Placental pericyte (primary cell): ENCODE measurements at places on chromosomes 7 and 10. TPM values are rescaled to one million over a fixed set of nuclear protein-coding genes. Genes with fewer than 3 reads are reported as not detected.

Gene CUZD1
- total RNA-seq: 0.22 and 0.57 TPM in 2 replicates

Gene AQP1
- 2.6 and 3.9 TPM in 2 replicates for total RNA-seq

Gene LRMDA
- total RNA-seq: 0.22 and 0.57 TPM in 2 replicates

Gene GCC1
- 20.6 and 35.2 TPM in 2 replicates for total RNA-seq

Gene OR2A42
- not detected in 2 replicates for total RNA-seq

Gene PSD
- total RNA-seq: 1.1 and 2.3 TPM in 2 replicates

Gene LOXL4
- 23.0 and 70.5 TPM in 2 replicates for total RNA-seq

Gene GPR37
- total RNA-seq: 2.6 and 4.6 TPM in 2 replicates

Gene OPN4
- total RNA-seq: not detected in 2 replicates

Gene CXCL12
- 1.3 and 1.6 TPM in 2 replicates for total RNA-seq

Gene MAGI2
- total RNA-seq: 18.9 and 30.6 TPM in 2 replicates

Gene MEIG1
- total RNA-seq: not detected in 2 replicates

Gene TMEM209
- total RNA-seq: 29.5 and 32.0 TPM in 2 replicates

Gene WIPF3
- total RNA-seq: not detected in 2 replicates

Gene A1CF
- not detected in 2 replicates for total RNA-seq

Gene ACBD7
- total RNA-seq: 0.72 TPM in 1 of 2 replicates, not detected in the other
